AG10803 (cell line): ENCODE measurements at places on chromosomes 16 and 17.

DNA sequence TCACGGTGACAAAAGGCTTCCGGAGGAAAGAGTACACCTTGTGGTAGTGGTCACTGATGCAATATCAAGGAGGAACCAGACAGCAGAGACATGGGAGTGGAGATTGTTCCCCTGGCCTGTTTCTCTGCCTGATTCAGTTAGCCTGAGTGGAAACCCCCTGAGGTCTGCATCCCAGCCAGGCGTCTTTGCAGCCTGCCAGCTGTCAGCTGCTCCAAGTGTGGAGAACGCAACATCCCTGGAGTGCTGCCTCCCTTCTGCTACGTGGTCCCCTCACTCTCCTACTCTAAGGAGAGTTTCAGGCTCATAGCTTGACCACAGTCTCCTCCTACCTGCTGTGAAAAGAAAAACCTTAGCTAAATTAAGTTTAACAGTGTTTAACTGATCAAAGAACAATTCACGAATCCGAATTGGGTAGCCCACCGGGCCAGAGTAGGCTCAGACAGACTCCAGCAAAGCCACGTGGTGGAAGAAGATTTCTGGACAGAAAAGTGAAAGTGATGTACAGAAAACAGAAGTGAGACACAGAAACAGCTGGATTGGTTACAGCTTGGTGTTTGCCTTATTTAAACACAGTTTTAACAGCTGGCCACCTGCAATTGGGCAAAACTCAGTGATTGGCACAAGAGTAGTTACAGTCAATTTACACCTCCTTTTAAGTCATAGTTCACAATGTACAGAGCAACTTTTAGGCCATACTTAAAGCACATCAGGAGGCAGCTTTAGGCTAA is 188.6 kb downstream of the DNAH9 start:
- DNase-seq = no peak

DNA sequence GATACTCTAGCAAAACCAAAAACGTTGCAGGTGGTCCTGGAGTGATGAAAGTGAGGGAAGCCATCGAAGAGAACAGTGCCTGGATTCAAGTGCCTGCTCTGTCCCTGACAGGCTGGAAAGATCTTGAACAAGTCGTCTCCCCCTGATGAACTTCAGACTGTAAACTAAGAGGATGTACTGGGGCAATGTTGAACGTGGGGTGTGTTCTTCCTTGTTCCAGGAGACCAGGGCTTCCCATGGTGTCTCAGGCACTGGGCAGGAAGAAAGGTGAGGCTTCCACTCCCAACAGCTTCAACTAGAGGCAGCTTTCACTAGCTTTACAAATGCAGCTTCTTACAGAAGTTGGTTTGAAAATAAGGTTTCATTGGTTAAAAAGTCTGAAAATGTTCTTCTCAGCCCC is 21.4 kb upstream of the NF1 start:
- no peak for DNase-seq

DNA sequence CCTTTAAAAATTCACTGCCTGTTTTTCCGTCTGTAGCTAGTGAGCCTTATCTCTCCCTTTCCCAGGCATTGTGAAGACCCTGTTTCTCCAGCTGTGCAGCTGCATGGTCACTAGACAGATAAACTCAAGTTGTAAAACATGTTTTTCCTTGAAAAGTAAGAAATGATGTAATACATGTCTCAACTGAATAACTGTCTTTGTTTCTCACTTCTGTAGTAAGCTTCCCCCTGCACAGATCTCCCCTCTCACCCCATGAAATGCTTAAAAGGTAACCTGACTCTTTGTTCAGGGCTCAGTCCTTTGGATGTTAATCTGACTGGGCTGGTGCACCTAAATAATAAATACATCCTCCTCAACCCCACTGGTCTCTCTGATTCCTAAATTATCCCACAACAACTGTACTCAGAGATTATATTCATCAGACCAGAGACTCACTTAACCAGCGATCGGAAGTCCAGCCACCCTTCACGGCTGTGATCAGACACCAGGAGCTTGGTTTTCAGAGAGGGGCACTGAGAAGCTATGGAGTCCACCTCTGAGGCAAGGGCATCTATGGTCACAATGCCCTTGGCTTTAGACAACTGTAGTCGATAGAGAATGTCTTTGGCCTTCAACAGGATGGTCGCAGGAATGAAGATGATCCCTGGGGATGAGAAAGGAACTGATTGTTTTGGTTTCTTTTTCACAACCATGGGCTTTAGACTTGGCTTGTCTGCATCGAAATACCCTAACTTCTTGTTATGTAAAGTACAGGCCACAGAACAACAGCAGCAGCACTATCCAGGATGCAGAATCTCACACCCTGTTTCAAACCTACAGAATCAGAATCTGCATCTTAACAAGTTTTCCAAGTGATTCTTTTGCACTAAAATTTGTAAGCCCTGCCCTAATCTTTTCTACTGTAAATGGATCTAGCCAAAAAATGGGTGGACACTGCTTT is 15.4 kb downstream of the ACSM1 start:
- DNase-seq = no peak

DNA sequence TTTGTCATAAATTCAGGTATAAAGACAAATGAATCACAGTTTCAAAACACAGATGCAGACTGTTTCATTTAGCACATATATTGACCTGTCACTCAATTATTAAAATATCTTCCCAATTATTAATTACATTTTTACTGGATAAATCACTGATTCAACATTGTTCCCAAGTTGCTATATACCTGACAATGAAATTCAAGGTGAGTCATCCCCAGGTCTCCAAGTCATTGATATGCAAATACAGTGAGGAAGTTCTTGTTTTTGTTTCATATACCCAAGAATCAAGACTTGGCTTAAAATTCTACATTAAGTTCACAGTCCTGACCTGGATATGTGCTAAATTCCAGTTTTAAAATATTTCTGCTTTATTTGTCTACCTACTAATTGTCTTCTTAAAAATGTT is 599.3 kb upstream of the PSMD7 start:
- DNase-seq = no peak
